ENCODE measurements at places on chromosomes 4 and X.
A peak's percentile ranks its signal among the peaks of the same experiment; 100 is the strongest.

DNA sequence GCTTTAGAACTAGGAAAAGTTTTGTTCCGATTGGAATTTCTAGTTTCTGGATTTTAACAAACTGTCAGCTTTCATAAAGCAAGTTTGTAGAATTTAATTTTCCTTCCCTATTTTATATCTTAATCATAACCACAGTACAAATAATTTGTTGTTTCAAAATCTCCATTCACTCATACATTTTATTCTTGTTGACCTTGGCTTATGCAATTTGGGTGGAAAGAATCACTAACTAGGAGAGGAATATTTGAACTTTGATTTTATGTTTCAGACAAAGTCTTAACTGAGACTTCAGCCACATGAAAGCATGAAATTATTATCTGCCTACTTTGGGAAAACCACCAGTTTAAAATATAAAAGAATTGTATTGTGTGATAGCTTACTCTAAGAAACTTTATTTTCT lies 427.9 kb downstream of the SPRY1 start:
- no peak for DNase-seq

DNA sequence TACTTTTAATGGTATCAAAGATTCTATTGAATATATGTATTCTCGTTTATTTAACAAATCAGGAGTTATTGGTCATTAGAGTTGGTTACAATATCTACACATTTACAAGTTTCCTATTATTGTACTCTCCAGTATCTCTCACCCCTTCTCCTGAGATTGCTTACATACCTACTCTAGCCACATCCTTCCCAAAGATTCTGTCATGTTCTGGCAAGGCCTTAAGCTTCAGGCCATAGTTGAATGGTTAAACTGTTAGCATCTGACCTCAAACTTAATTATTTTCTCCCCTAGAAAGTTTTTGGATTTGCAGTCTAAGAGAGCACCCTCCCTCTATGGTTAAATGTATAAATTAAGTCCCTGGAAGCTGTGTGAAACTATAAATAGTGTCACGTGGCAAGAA lies 784.2 kb downstream of the GLUD2 start:
- DNase-seq, result no peak

GRCh38 chr4:115028682-115029410 lies 84.6 kb downstream of the NDST4 start:
- DNase-seq, result no peak

DNA sequence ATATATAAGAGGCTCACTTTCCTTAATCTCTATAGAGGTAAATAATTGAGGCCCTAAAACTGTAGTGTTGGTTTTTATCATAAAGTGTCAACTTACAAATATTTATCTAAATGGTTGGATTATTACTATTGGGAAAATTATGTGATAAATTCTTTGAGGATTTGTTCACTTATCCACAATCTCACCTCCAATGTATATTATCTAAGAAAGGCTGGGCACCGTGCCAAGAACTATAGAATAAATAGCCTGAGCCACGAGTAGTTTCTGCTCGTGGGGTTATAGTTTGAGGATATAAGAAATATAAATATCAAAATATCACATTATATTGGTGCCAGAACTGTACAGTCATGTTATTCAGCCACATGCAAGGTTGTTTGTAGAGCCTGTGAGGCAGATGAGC lies 177.9 kb downstream of the VEGFC start:
- DNase-seq, result no peak

GRCh38 chr4:99264927-99265326 lies 25.9 kb downstream of the ADH1A start:
- no peak for DNase-seq

DNA sequence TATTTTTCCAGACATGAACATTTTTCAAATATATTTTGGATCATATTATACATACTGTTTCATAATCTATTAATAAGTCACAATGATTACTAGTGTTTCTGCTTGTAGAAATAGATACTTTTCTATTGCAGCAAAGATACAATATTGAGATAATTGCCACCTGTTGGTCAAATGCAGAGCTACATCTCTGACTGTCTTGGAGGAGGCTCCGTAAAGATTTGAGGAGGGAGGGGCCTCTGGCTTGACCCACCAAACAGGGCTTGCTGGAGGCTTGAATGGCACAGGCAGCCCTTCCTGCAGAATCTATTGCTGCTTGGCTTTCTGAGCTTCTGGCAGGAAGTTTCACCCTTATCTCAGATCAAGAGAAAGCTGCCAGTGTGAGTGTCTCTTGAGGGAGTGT lies 99.3 kb upstream of the ARMCX2 start:
- DNase-seq, result no peak

- peak; percentile 59 for DNase-seq
These were observed 132.3 kb downstream of the ZNF330 start for GRCh38 chr4:141352909-141353525.

DNA sequence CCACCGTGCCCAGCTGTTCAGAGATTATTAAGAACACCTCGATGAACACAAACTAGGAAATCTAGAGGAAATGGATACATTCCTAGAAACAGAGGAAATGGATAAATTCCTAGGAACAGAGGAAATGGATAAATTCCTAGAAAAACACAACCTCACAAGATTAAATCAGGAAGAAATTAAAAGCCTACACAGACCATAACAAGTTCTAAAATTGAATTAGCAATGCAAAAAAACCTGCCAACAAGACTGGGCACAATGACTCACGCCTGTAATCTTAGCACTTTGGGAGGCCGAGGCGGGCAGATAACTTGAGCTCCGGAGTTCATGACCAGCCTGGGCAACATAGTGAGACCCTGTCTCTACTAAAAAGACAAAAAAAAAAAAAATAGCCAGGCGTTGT lies 13.1 kb upstream of the IDS start:
- no peak for DNase-seq
